ENCODE measurements at places on chromosomes 11 and 22. TPM values are rescaled to one million over a fixed set of nuclear protein-coding genes. Genes with fewer than 3 reads are reported as not detected.

The CCDC87 gene
- total RNA-seq, result 1.0 TPM

The FREY1 gene
- total RNA-seq, result not detected

The KRTAP5-2 gene
- total RNA-seq, result not detected

The LIMK2 gene
- 13.4 TPM for total RNA-seq

The PAK1 gene
- 40.6 TPM for total RNA-seq

The SCGB1D2 gene
- total RNA-seq, result not detected

The CDHR5 gene
- not detected for total RNA-seq

- peak; percentile 24 for ATAC-seq
These were observed 3.7 kb downstream of the CST6 start for GRCh38 chr11:66015454-66015881.

GRCh38 chr11:114132417-114132816, 72.9 kb downstream of the ZBTB16 start:
- ATAC-seq, result no peak

GRCh38 chr11:69468221-69468620, 13.2 kb upstream of the LINC01488 start:
- ATAC-seq, result no peak

DNA sequence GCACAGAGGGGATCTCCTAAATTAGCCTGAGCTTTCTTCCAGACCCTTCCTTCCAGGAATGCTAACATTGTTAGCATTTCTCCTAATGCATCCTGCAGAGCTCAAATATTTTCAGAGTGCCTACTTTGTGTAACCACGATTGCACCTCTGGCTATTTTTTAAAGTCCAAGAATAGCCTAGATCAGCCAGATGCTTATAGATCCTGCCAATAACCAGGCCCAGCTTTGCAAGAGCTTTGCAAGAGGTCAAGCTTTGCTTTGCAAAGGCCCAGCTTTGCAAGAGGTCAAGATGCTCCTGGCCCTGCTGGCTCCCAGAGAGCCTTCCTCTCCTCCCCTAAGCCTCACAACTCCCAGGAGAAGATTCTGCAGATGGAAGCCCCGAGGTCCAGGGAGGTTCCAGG, 491.9 kb downstream of the MN1 start:
- ATAC-seq, result no peak

GRCh38 chr11:75272821-75273301, 32.3 kb downstream of the TPBGL start:
- ATAC-seq, result no peak

DNA sequence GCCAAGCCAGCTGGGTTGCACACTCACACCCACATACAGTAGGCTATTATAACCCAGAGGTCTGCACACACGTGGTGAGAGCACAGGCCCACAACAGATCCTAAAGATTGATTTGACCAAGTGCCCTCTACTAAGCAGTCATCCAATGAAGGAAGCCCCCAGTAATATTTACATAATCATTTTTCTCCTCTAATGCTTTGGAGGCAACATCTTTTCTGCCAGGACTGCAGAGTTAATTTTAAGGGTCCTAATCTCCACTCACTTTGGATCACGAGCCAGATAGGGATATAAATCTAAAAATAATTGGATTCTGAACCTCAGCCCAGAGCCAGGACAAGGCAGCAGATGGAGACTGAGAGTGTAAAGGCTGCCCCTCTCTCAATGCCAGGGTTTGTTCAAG, 49.1 kb upstream of the MTNR1B start:
- no peak for ATAC-seq

DNA sequence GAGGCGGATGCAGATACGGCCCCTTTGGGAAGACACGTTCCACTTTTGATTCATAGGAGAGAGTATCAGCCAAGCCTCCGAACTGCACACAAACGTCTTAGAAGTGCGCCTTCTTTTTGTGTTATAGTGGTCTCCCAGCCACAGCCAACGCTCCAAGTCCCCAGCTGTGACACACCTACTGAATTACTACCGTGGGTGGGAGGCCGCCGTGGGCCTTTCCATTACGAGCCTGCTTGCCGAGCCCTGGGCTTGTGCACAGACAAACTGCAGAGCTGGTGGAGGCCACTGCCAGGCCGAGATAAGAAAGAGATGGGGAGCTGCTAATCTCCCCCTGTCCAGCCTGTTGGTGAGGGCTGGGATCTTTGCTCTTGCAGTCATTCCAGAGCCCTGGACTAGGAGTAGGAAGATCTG, 761 bp downstream of the HMBS start:
- ATAC-seq, result no peak

GRCh38 chr11:57638005-57638781, 11.5 kb downstream of the YPEL4 start:
- ATAC-seq, result peak; percentile 91

- no peak for ATAC-seq
These were observed 5.8 kb downstream of the RAPSN start for GRCh38 chr11:47443028-47443700.

- no peak for ATAC-seq
These were observed 56.9 kb upstream of the CSNK2A3 start for GRCh38 chr11:11409901-11410300.

DNA sequence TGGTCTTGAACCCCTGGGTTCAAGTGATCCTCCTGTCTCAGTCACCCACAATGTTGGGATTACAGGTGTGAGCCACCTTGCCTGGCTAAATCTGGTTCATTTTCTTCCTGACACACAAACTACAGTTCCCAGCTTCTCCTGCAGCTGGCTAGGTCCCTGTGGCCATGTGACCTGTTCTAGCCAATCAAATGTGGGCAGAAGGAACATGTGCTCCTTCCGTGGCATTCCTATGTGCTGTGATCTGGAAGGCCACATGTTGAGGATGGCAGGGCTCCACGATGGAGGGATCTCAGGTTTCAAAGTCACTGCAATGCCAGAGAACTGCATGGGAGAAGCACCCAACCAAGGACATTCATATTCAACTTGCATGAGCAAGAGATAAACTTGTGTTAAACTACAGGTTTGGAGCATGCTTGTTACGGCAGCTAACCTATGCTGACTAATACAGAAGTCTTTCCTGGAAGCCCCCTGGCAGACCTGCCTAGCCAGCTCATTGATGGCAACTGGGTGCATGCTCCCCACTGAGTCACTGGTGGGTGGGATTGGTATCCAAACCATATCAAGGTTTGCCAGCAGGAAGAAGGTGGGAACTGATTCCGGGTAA, 86.0 kb downstream of the RPS6KA4 start:
- no peak for ATAC-seq

DNA sequence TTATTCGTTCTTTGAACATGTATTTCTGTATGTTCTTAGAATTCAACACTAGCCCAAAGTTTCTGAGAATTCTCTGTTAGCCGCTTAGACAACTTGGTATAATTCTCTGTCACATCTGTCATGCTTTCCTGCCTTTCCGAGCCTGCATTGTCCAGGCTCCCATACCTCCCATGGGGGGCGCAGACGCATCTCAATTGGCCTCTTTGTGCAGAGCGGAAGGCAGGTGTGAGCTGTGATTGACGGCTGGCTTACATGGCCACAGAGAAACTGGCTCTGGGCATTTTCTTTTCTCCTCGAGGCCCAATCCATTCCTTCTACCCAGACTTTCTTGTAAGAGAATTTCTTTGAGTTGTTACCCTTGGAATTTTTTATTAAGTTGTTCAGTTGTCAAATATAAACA, 132.7 kb upstream of the SESN3 start:
- no peak for ATAC-seq

GRCh38 chr11:117180661-117181585, 2.4 kb downstream of the SIDT2 start:
- ATAC-seq, result peak; percentile 40

DNA sequence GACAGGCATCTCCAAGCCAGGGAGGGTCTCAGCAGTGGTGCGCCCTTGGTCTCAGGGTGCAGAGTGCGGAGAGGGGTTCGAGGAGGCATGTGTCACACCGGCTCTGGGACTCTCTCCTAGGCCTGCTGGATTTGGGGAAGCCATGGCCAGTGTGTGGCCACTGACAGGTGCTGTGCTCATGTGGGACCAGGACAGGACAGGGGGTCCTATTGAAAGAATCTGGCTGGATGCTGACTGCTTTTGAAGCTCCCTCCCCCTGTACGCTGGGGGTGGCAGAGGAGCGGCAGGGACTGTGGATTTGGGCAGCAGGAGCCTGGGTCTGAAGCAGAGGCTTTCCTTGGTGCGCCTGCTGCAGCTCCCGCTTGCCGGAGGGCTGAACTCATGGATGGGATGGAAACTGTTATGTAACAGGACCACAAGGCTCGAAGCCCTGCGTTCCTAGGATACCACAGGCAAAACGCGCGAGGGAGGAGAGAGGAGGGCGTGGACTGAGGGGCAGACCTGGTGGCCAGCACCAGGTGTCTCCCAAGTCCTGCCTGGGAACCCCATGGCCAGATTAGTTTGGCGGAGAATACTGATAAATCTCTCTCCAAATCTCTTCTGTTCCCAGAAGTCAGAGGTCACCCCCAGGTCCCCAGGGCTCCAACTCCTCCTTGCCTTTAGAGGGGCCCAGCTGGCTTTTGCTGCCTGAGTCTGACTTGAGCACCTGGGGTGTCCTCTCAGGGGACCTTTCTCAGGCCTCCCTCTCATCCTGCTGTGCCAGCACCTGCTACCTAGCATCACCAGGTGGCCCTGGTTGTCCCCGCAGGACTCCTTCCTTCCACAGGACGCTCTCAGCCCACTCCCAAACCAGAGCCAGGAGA, 13.8 kb upstream of the TEF start:
- ATAC-seq, result peak; percentile 70

GRCh38 chr11:67640021-67640757, 626 bp upstream of the TBX10 start:
- peak; percentile 40 for ATAC-seq

DNA sequence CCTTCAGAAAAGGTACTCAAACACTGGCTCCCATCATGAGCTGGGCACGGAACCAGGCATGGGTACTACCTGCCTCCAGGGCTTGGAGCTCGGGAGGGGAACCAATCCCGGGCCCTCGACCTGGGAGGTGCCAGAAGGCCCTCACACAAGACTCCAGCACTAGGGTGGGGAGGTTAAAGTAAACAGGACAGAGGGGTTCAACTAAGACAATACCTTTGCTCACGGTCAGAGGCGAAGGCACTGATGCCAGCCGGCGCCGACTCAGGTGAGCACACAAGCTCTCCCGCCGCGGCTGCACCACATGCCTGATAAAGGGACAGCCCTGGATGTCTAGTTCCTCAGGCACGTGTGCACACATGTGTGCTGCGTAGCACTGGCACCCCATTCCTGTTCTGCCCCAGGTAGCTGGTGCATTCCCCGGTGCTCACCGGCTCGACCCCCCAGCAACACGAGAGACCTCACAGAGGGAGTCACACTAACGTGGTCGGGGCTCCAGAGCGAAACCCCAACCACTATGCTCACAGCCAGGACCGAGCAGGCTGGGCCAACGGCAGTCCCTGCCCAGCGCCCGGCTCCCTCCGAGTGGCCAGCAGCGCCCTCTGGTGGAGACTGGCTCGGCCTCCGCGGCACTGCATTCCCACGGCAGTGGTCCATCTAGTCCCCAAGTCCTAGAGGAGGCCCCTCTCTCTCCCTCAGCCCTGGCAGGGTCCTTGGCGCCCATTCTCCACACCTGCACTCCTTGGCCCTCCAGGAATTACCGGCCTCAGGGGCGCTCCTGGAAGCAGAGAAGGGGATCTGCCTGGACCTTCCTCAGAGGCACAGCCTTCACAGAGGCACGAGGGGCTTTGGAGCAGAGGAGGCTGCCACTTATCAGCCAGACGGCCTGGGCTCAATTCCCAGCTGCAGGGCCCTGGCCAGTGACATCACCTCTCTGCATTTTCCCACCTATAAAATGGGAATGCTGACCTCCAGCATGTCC, 28.8 kb upstream of the MOB2 start:
- peak; percentile 86 for ATAC-seq

DNA sequence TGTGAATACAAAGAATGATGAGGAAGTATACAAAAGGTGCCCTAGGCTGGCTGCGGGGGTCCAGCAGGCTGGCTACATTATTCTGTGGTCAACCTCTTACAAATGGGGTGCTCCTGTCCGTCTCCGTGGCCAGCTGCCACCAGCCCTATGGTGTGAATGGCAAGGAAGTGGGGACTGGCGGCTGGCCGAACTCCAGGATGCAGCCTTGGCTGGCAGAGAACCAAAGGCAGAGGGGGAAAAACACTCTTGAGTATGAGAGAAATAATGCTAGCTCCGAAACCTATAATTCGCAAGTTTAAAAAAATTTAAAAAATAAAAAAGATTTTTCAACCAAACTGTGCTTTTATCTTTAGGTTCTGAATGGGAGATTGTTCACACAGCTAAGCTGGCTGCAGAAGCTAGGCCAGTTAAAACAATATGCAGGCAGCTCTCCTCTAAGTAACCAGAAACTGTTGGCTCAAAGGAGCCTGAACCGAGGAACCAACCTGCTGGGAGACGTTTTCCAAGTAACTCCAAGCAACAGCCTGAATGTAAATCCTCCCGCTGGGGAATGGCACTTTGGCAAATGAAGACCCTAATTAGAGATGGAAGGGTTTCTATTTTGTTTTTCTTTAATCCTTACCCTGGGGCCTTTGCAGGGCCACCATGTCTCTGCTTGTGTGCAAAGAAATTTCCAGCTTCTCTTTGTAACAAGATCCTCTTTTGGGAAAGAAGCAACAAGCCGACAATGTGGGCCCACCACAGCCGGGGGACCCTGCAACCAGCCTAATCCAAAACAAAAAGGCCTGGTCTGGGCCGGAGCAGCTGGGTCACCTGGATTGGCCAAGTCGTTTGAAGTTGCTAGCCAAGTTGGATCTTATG, 50.2 kb downstream of the C22orf31 start:
- ATAC-seq, result no peak

DNA sequence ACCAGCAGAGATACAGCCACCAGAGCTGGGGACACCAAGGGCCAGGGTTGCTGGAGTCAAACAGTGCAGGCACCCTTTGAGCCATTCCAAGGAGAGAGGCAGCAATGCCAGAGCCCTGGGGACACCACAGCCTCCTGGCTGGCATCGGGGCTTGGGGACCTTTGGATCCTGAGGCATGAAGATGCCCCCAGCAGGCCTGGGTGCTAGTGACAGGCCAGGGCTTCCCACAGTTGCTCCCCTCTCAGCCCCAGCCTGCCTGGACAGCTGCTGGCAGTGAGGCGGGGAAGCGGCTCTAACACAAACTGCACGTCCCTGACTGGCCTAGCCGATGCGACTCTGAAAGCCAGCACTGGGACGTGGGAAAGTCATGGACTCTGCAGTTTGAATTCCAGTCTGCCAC, 2.7 kb downstream of the CD5 start:
- no peak for ATAC-seq

Measured in gastroesophageal sphincter (tissue), 4 donors.